ENCODE measurements at places on chromosomes 7 and 10.

DNA sequence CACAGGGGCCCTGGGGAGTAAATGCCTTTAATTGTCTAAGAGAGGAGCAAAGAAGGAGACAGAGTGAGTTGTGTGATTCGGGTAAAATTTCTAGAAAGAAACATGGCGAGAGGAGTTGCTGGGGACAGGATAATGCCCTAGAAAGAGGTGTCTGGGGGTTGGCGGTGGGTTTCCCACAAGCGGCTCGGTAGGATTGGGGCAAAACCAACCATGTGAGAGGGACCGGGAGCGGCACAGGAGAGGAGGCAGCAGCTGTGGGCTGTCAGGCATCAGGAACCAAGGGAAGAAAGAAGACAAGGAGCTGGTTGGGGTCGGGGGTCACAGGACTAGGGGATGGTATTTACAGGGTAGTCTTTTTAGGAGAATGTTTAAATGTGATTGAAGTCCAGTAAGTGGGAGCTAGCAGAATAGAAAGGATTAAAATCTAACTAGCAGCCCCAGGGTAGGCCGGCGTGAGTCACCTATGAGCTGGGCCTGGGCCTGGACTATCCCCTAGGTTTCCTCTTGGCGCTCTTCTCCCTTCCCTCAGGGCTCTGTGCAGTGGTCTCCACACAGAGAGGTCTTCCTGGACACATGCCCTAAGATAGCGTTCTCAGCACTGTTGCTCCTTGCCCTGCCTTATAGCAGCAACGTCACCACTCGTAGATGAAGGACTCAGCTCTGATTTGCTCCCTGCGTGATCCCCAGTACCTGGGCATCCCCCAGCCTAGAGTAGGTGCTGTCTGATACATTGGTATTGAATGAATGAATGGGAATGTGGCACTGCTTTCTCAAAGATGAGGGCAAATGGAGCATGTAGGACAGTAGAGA is 32.6 kb downstream of the IKZF1 start:
- no peak for DNase-seq

- DNase-seq = no peak
Observed at GRCh38 chr10:52172581-52172980, 141.5 kb upstream of the DKK1 start.

DNA sequence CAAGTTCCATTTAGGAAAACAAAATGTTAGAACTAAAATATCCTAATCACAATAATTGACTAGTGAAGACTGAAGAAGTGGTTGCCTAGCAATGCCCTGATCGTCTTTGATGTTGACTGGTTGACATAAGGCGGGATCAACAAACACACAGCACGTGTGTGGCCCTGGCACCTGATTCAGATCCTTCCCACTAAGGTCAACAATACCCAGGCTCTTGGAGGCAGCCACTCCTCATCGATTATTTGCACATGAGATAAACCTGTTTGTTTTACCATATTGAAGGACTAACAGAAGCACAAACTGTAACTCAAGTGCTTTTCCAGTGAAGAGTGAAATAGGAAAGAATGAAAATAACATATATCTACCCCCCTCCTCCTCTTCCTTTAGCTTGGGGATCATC is 15.6 kb downstream of the FANK1 start:
- no peak for DNase-seq

DNA sequence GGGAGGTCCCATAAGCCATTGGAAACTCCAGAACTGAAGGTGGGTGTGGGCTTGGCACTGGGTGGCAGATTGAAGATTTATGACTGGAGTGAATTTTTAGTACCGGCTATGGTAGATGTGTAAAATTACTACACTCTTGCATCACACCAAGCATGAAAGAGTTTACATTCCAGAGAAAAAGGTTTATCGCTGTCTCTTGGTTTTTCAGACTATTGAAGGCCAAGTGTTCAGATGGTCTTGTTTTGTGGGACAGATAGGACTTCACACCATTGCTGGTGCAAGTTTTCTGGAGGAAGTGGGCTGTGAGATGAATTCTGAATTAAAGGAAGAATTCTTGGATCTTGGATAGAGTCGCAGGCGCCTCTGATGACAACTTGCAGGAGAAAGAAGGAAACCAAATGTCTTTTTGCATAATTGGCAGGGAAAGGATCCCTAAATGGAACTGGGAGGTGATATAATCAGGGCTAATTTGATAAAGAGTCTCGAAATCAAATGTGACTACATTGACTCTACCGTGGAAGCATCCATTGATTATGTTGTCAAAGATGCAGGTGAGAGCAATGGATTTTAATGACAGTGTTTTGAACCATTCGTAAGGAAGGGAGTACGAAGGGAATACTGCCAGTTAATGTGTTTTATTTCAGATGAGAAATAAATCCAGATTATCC is 14.2 kb upstream of the NMT2 start:
- no peak for DNase-seq

- no peak for DNase-seq
Observed at GRCh38 chr7:30379131-30379530, 94.7 kb downstream of the ZNRF2 start.

DNA sequence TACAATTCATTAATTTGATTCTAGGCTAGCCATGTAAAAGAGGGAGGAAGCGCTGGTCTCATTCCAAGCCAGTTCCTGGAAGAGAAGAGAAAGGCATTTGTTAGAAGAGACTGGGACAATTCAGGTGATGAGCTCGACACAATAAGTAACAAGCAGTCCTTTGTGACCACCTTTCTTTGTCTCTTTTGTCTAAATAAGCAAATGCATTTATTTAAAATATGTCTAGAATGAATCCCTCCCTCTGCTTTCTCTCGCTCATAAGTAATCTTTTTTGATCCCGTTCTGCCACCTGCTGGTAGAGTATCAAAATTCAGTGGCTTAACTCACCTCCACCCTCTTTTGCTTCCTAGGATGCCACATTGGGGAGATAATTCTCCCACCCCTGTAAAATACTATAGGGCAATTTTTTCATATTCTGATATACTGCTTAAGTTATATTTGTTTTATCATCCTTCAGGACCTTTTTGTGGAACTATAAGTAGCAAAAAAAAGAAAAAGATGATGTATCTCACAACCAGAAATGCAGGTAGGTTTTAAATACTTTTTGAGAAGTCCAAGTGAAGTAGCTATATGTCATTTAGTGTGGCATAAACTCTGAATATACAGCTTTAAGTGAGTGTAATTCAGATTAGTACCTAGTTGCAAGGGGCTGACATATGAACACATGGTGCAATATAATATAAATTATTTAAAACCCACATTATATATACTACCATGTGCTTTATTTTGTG is 91.5 kb downstream of the GSDME start:
- peak; percentile 60 for DNase-seq

GRCh38 chr10:20185116-20185515 is 368.9 kb downstream of the PLXDC2 start:
- no peak for DNase-seq

- no peak for DNase-seq
Observed at GRCh38 chr10:98316661-98317060, 48.7 kb upstream of the LOXL4 start.

- no peak for DNase-seq
Observed at GRCh38 chr7:130210181-130210935, 2.7 kb downstream of the SSMEM1 start.

DNA sequence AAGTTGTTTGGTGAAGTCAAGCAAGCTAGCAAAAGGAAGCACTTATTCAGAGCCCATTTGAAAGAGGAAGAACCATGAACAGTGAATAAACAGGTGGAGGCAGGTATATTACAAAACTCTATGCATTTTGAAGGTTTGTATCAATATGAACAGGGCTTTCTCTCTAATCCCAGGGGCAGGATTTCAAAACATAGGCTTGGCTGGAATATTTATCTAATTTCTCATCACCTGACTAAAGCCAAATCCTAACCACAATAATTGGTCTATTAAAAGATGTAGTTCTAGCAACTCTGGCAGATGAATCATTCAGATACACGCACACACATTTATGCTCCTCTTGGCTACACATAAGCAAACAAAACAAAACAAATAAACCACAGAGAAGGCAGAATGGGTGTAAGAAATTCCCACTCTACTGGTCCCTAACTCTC is 554.4 kb downstream of the INHBA start:
- DNase-seq = no peak

GRCh38 chr7:156722043-156722826 is 81.7 kb downstream of the RNF32 start:
- no peak for DNase-seq

- DNase-seq = no peak
Observed at GRCh38 chr7:1676550-1677078, 6.5 kb downstream of the ELFN1 start.

DNA sequence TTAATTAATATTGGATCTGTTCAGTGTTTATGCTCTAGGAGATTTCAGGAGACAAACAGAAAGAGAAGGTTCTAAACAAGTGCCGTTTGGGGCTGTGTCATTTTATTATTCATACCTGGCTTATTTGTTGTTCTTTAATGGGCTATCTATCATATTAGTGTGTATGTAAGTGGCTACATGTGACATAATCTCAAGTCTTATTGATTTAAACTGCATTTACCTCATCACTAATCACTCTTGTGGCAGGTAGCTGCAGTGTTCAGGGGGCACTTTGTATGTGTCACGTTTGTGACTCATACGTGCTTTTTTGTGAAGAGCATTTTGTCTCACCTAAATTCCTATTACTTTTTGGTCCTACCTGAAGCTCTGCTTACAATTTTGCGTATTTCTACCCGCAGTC is 95.4 kb downstream of the EXOC4 start:
- no peak for DNase-seq

- DNase-seq = no peak
Observed at GRCh38 chr10:83343676-83344075, 795.6 kb upstream of the GHITM start.

- peak; percentile 66 for DNase-seq
Observed at GRCh38 chr7:151853896-151854719, 22.8 kb downstream of the PRKAG2 start.

GRCh38 chr10:74314166-74314565 is 163.1 kb downstream of the ADK start:
- DNase-seq = no peak

DNA sequence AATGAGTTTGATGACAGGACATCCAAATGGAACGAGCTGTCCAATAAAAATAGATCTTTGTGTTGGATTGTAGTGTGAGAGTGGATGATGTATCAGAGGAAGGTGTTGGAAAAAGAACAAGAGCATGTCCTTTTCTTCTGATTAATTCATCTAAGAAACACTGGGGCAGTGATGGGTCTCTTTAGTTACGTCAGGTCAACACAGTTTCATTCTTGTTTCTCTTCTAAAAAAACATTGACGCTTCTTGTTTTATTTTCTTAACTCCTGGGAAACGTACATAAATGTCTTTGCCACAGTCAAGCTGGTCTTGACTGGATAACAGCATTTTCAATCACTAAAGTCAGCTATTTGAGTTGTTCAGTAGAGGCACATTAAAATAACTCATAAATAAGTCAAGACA is 67.0 kb downstream of the PPP1R9A start:
- DNase-seq = no peak

GRCh38 chr7:92626281-92626809 is 36.2 kb upstream of the FAM133B start:
- no peak for DNase-seq

GRCh38 chr7:139304517-139304916 is 36.6 kb upstream of the FMC1 start:
- DNase-seq = peak; percentile 48

GRCh38 chr7:155466814-155467733 is 9.1 kb downstream of the EN2 start:
- peak; percentile 74 for DNase-seq

- no peak for DNase-seq
Observed at GRCh38 chr7:157318015-157318706, 18.6 kb upstream of the DNAJB6 start.

- peak; percentile 80 for DNase-seq
Observed at GRCh38 chr7:101058355-101058754, 26.9 kb upstream of the TRIM56 start.

DNA sequence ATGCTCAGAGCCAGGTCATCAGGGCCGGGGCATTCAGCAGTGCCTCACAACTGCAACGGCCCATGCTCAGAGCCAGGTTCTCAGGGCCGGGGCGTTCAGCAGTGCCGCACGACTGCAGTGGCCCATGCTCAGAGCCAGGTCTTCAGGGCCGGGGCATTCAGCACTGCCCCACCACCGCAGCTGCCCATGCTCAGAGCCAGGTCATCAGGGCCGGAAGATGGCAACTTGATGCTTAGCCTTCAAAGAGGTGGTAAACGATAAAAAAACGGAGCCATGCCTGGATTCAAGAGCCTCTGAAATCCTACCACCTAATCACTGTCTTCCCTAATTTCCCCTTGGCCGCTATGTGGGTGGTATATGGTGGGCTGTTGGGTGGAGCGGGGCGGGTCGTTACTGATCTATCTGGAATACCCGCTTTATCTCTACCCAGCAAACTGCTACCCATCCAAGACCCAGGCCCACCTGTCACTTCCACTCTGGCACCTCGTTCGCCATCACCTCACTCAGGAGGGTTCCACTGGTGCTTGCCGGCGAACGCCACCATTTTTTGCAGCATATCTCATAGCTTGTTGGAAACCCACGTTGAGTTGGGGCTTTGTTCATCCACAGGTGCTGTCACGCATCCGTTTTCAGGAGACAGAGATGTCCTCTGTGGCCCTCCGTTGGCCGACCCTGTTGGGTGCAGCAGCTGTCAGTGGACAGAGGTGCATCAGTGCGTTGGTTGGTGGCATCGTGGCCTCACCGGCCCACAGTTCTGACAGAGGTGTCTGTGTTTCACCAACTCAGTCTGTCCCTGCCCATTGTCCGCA is 221.1 kb downstream of the EBF3 start:
- peak; percentile 59 for DNase-seq

DNA sequence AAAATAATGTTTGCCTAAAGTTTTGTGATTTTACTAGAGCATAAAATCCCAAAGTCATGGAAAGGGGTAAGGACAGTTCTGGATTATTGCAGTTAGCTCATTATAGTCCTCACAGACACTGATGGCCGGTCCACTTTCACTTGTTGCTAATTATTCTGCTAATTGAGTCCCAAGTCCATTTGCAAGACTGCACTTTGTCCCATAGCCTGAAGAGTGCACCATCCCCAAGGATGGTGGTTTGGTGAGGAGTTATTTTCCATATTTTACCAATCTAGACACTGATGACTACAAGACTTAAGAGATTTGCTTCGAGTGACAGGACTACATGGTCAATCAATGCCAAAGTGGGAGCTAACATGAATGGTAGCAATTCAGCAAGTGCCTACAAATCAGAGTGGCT is 181.8 kb upstream of the CACNA2D1 start:
- no peak for DNase-seq

GRCh38 chr7:35624299-35625186 is 70.4 kb downstream of the HERPUD2 start:
- no peak for DNase-seq

DNA sequence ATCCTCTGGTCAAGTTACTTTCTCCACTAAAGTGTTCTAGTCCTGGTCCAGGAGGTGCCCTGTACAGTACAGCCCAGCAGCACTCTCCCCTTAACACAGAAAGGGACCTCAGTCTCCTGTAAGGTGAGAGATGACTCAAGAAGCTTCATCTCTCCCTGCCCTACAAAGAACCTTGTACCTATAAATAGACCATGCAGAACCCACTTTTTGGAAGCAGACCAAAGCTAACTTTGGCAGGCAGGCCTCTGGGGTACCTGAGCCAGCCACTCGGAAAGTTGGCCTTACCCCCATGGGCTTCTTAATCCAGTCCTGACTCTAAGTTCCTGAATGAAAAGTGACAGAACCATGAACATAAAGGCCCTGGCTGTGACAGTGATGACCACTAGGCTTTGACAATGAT is 454.8 kb downstream of the KCNMA1 start:
- no peak for DNase-seq

Data from kidney (tissue), 22 donors.